ENCODE measurements at places on chromosomes 13 and 19. TPM values are rescaled to one million over a fixed set of nuclear protein-coding genes. Genes with fewer than 3 reads are reported as not detected.

DNA sequence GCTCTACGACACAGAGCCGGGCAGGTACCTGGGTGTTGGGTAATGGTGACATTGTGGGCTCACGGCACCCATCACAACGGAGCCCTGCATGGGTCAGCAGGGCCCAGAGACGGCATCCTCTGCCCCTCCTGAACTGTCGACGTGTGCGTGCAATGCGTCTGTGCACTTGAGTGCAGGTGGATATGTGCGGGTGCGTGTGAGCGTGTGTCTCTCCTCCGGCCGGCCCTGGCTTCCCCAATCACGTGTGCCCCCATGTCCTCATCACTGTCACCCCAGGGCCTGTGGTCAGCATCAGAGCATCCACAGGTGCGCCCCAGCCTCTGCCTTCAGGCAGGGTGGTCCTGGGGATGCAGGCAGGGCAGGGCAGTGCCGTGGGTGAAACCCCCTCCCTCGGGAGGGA, 37.2 kb upstream of the TPM4 start:
- DNase-seq = no peak

Gene CYSLTR2
- total RNA-seq = 3.3 TPM

DNA sequence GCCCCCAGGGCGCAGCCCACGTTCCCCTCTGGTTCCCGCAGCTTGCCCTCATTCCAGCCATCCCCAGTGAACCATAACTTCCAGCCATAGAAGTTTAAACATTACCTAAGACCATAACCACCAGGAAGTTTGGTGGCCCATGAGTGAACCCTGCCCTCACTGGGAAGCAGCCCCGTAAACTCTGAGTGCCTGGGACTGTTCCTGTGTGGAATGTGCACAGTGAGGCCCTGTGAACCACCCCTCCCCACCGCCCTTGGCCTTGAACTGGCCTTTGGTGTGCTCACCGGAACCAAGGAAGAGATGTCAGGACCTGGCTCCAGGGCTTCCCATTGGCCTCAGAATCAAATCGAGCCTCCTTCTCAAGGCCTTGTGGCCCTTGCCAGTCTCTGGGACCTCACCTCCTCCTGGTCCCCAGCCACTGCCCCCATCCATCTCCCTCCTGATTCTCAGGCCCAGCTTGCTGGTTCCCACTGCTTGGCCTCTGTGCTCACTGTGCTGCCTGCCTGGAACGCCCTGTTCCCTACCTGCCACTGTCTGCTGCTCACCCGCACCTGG, 46.5 kb downstream of the DNM2 start:
- no peak for DNase-seq

Gene CYP4F2
- total RNA-seq = not detected

DNA sequence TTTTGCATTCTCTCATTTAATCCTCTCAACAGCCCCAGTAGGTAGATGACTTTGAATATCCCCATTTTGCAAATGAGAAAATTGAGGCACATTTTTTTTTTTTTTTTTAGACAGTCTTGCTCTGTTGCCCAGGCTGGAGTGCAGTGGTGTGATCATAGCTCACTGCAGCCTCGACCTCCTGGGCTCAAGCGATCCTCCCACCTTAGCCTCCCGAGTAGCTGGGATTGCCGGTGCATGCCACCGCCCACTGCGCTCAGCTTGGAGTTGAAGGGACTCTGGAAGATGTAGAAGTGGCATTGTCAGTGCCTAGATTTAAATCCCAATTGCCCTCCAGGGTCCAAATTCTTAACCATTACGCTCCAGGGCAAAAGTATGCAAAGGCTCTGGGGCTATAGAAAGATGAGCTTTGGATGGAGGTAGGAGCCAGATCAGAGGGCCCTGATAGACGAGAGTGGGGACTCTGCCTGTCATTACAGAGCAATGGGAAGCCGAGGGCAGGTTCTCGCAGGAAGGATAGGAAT, 813 bp upstream of the MCOLN1 start:
- DNase-seq = no peak

GRCh38 chr13:73983109-73983508, 151.1 kb downstream of the KLF12 start:
- DNase-seq = no peak

DNA sequence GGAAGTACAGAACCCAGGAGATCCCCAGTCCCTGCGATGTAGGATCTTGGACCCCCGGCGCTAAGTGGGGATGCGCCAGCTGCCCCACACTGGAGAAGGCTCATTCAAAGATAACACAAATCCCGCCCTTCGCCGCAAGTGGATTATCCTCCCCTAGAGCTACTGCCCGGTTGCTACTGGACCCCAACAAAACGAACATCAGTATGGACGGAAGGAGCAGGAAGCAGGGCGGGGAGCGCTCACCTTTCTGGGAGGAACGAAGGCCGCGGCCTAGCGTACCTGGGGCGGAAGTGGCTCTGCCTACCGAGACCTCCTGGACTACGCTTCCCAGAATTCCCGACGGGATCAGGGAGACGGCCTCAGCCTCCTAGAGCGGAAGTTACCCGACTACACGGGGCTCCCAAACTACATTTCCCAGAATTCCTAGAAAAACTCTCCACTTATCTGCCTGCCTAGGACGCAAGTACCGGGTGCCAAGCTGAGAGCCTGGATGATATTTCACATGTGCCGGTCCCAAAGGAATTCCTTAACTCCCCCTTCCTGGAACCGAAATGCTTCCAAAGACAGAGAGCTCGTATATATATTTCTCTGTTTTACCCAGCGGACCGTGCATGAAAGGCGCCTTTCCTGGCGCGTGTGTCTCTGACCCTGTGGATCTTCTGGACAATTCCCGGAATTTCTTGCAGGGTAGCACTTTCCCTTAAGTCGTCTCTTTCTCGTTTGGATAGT, at the start of gene ZNF112:
ZNF112 (minus strand) TSS at position 298 of the 729 bp plus-strand sequence. CDS start 16,141 bp downstream, outside the sequence.
- peak; percentile 20 for DNase-seq

- DNase-seq = no peak
These were observed 12.3 kb downstream of the TPT1 start for GRCh38 chr13:45328661-45329111.

DNA sequence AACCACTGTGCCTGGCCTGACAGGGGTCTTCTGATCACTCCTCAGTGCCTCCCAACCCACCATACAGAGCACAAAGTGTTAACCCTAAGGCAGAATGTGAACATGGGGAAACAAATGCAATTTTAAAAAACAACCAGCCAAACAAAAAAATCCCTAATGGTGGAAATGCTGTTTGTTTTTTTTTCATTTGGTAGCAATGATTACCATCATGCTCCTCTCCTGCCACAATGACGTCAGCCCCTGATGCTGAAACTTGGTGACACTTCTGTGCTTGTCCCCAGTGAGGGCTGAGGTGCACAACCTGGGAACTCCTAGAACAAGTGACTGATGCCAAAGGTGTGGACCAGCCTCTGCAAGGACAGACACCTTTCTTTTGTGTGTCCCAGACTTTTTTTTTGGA, 4.0 kb upstream of the TSPAN16 start:
- no peak for DNase-seq

- DNase-seq = no peak
These were observed 1784.6 kb downstream of the SLITRK5 start for GRCh38 chr13:89455741-89456140.

- DNase-seq = peak; percentile 75
These were observed 4.4 kb upstream of the KCNN4 start for GRCh38 chr19:43784981-43785808.

- DNase-seq = no peak
These were observed 2.7 kb downstream of the DACH1 start for GRCh38 chr13:71864094-71864985.

DNA sequence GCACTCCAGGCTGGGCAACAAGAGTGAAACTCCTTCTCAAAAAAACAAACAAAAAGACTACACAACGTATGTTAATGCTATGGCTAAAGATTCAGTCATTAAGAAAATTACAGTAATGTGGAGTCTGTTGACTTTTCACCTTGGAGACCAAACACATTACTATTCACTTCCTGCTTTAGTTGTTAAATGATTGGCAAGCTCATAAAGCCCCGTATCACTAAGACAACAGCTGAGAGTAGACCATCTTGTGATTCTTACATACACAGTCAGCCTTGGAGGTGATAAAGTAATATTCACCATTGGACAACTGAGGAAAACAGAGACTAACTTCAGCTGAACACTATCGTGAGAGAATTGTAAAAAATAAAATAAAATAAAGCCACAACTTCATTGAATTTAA, 86.5 kb downstream of the KCTD12 start:
- no peak for DNase-seq

Gene PROZ
- not detected for total RNA-seq

Gene GTF2F2
- total RNA-seq = 19.6 TPM

Gene ELSPBP1
- not detected for total RNA-seq

DNA sequence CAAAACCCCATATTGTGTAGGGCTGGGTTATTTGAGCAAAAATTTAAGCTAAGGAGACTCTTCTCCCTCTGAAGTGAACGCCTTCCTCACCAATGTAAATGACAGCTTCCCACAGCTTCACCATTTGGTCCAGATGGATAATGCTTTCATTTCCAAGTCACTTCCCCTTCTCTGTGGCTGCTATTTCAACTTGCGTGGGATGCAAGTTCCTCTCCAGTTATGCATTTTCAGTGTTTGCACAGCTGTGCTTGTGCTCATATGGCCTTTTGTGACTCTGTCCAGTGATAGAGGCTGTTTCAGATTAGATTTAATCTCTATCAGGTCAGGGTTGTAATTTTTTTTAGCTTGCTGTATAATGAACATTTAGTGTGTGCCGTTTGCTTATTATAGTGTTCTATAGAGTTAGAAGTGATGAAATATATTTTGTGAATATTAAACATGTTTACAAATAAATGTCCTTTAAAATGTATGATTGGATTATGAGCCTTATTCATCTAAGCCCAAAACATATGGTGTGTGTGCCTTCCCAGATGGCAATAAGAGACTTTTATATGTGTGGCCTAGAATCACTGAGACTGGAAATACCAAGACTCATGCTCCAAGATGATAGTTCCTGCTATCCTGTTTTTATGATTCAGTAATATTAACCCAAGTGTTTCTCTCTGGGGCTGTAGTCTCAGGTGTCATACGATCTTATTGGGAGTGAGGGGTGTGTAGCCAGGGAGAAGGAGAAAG, 86.6 kb downstream of the TNFRSF19 start:
- DNase-seq = no peak

GRCh38 chr13:113796964-113797676, 38.1 kb downstream of the TMEM255B start:
- no peak for DNase-seq

DNA sequence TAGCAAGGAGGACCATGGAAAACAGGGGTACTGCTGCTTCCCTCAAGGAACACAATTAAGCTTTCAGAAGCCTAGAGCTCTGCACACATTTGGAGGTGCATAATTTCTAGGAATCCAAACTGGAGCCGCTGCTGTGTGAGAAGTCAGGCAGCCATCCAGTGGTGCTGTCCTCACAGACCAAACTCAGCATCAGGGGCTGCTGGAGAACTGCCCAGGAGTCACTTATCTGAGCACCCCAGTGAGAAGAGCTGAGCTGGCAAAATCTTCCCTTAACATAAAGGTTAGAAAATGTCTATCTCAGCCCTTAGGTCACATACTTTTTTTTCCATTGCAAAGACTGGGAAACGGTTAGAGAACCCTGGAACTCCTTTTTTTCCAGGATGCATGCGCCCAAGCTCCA, 72.8 kb downstream of the ATP7B start:
- no peak for DNase-seq

Gene EPS8L1
- 4.9 TPM for total RNA-seq

Gene LRRC63
- 2.2 TPM for total RNA-seq

GRCh38 chr19:53849237-53849676, 18.4 kb upstream of the MYADM start:
- no peak for DNase-seq

Gene PTPRH
- not detected for total RNA-seq

DNA sequence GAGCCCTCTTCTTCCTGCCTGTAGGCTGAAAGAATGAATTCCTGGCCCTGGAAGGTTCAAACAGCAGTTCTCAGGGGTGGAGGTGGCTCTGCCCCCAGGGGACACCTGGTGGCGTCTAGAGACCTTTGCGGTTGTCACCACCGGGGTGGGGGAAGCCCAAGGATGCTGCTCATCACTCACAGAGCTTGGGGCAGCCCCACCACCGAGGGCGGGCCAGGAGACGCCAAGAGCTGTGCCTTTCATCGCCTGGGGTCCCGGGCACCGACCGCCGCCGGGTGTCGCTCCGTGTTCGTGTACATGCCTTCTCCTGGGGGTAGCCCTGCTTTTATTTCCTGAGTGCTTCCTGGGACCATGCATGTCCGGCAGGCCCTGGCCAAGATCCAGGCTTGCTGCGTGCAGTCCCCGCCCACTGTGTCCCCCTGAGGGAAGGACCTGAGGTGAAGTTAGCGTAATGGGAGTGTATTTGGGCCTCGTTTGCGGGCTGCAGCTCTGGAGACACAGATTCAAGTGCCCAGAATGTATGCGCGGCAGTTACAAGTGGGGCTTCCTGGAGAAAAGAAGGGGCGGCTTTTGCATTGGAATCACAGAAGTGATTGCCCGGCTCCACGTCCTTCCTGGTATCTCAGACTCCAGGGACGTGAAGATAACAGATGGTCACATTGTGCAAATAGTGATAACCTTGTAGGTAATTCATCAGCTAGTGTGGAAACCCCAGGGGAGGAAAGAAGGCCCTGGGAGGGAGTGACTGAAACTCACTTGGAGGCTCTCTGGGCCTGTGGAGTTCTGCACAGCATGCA, 7.8 kb downstream of the DOT1L start:
- DNase-seq = peak; percentile 79

Gene NUP62
- total RNA-seq = 116 TPM

DNA sequence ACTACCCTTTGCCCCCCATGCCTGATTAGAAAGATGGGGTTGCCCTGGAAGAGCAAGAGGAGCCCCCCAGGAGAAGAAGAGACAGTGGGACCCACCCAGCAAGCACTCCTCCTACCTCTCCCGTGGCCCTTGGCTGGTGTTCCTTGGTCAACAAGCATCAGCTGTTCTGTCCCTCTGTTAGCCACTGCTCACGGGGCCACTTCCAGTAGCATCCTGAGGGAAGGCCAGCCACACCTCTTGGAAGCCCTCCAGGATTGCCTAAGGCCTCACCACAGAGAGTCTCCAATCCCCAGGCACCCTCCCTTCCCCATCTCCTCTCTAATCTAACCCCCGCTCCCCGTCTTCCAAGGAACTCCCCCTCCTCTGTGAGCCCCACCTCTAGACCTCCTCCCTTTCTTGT, 15.1 kb upstream of the DPP9 start:
- DNase-seq = no peak

Gene CYP2A7
- not detected for total RNA-seq

- no peak for DNase-seq
These were observed 1470.9 kb downstream of the UQCRFS1 start for GRCh38 chr19:27742041-27742440.

Gene TEX30
- 43.3 TPM for total RNA-seq

DNA sequence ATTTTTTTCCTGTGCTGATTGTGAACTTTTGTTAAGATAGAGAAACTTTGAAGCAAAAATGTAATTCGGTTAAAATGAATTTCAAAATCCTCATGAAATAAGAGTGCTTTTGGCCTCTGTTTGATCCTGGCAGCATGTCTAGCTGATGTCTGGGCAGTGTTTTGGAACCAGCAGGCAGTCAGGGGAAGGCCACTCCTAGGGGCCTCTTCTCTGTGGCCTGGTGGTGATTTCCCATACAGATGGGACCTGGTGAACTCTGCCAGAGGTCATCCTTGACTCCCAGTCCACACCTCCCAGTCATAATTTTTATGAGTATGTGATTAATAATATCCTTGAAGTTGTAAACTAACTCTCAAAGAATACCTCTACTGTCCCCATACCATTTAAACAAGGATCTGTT, 226.6 kb downstream of the PCCA start:
- no peak for DNase-seq

- DNase-seq = peak; percentile 33
These were observed 237.5 kb downstream of the COG6 start for GRCh38 chr13:39892721-39893685.
